ENCODE measurements at places on chromosomes 12 and 14.

- DNase-seq: no peak
Observed at GRCh38 chr14:75715926-75716780, 55.1 kb downstream of the TTLL5 start.

DNA sequence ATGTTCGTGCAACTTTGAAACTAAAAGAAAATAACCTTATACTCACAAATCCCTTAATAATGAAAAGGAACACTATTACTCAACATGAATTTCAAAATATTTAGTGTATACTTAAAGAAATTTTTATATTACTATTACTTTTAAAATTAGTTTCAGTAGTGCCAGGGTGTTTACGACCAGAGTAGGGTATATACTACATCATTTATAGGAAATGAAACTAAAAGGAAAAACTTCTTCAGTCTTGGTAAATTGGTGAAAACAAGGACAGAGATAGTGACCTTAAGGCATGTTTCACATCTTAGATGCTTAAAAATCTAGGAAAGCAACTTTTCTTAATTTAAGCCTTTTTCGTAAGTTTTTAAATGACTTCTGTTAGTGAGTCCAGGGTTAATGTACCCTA, 4.5 kb downstream of the USP15 start:
- DNase-seq: no peak

GRCh38 chr12:92063641-92064040, 82.0 kb downstream of the BTG1 start:
- no peak for DNase-seq

- DNase-seq: no peak
Observed at GRCh38 chr14:58992935-58993334, 195.5 kb upstream of the DAAM1 start.

Data from NCI-H1694 treated with DMSO at 0.1 percent for 48 hours (cell line).